ENCODE measurements at places on chromosomes 7 and 10. TPM values are rescaled to one million over a fixed set of nuclear protein-coding genes. Genes with fewer than 3 reads are reported as not detected.

The GIMAP7 gene
- not detected for total RNA-seq

The CTAGE4 gene
- not detected for total RNA-seq

The NPM3 gene
- total RNA-seq: 238 TPM

The MCM7 gene
- 353 TPM for total RNA-seq

The UCN3 gene
- 0.10 TPM for total RNA-seq

The PRLHR gene
- not detected for total RNA-seq

Measured in SJCRH30 (cell line).